SIG-M5 (cell line): ENCODE measurements at places on chromosomes 7 and 10.

- DNase-seq = no peak
Observed at GRCh38 chr7:19030281-19030680, 87.2 kb downstream of the TWIST1 start.

- DNase-seq = no peak
Observed at GRCh38 chr7:96347471-96347870, 25.6 kb upstream of the SLC25A13 start.

- DNase-seq = no peak
Observed at GRCh38 chr7:152523916-152524315, 88.1 kb upstream of the KMT2C start.

- DNase-seq = no peak
Observed at GRCh38 chr7:48786951-48787350, 137.4 kb upstream of the CDC14C start.

- DNase-seq = no peak
Observed at GRCh38 chr7:82234457-82235049, 209.0 kb downstream of the CACNA2D1 start.

GRCh38 chr7:111368381-111369065 lies 193.8 kb downstream of the IMMP2L start:
- DNase-seq = no peak

- DNase-seq = no peak
Observed at GRCh38 chr10:126157189-126157588, 231.1 kb downstream of the ADAM12 start.

DNA sequence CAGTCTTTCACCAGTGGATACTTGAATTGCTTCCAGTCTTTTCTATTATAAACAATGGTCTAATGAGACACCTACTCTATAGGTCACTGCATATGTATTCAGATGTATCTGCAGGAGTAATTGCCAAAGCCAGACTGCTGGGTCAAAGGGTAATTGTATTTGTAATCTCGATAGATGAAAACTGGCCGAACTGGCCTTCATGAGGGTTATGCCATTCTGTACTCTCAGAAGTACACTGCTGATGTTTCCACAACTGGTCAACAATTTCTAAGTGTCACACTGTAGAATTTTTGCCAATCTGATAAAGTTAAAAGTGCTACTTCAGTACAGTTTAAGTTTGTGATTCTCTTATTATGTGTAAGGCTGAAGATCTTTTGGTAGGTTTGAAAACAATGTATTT lies 64.6 kb downstream of the JAZF1 start:
- DNase-seq = no peak

DNA sequence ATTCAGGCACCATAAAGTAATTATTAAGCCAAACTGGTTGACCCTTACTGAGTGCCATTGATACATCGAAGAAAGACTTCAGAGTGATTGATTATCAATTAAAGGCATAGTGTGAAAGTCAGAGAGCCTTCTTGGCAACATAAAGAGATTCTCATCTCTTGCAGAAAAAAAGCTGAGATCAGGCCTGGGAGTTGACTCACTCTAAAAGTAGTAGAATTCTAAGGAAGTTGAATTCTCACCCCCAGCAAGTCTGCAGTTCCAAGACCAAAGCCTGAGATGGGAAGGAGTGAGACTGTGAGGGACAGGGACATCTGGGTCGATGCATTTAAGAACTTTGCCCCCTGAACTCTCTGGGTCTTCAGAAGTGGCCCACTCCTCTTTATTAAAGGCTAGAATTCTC lies 21.6 kb upstream of the ERCC6 start:
- no peak for DNase-seq

DNA sequence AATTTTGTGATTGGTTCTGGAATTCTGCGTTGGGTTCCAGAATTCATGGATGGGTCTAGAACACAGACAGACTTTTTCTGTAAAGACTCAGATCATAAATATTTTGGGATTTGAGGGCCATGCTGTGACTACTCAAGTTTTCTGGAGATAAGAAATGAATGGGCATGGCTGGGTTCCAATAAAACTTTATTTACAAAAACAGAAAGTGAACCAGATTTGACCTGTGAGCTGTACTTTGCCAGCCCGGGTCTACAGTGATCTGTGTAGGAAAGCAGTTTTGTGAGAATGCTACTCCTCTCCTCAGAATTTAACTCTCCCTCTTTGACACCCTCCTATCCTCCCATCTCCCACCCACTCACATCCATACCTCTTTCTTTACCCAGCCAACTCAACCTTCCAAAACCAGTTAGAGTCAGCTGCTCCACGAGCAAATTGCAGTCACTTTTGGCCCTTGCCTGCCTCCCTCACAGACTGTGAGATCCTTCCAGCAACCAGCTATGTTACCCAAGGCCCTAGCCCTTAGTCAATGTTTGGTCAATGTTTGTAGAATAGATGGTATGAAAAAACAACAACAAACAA lies 312.8 kb upstream of the ZMIZ1 start:
- no peak for DNase-seq

GRCh38 chr7:130875265-130875741 lies 141.3 kb upstream of the KLF14 start:
- no peak for DNase-seq

DNA sequence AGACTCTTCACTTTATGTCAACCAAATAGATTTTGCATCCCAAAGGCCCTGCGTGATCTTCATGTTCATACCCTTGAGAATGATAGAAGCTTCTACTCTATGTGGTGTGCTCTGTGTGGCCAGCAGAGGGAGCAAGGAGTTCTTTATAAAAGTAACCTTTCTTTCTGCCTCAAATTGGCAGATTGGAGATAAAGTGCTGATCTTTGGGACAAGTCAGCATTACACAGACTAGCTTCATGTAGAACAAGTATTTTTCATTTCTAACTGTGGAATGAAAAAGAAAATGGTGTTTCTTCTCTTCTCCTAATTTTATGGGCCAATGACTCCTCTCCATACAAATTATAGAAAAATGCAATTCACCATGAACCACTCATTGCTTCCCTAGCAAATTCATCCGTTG lies 1214.1 kb downstream of the SORCS1 start:
- no peak for DNase-seq

DNA sequence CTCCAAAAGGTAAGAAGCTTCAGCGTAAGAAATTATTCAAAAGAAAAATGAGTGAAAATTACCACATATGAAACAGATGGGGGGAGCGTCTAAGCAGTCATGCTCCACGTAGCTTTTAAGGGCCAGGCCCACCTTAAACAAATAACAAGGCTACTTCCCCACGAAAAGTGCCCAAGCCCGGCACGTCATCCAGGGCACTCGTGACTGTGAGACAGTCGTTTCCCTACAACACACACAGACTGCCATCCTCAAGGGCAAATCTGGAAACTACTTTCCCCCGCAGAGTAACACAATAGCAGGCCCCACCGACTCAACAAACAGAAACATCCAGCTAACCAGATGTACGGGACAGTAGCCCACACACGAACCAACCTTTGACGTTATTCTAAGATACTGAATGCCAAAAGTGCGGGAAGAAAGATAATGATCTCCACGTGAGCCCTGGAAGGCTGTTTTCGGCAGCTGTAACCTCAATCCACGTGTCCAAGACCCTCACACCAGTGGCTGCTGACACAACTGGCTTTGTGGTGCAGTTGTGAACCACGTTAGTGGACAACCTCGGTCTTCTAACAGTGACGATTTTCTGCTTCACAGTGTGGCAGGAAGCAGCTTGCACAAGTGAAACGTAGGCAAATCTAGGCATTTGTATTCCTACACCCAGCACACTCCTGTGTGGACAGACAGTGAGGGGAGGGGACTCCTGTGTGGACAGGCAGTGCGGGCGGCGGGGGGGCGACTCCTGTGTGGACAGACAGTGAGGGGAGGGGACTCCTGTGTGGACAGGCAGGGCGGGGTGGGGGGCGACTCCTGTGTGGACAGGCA lies 251.7 kb downstream of the ZMYND11 start:
- DNase-seq = no peak
